ENCODE measurements at places on chromosomes 4 and X.
A peak's percentile ranks its signal among the peaks of the same experiment; 100 is the strongest.

DNA sequence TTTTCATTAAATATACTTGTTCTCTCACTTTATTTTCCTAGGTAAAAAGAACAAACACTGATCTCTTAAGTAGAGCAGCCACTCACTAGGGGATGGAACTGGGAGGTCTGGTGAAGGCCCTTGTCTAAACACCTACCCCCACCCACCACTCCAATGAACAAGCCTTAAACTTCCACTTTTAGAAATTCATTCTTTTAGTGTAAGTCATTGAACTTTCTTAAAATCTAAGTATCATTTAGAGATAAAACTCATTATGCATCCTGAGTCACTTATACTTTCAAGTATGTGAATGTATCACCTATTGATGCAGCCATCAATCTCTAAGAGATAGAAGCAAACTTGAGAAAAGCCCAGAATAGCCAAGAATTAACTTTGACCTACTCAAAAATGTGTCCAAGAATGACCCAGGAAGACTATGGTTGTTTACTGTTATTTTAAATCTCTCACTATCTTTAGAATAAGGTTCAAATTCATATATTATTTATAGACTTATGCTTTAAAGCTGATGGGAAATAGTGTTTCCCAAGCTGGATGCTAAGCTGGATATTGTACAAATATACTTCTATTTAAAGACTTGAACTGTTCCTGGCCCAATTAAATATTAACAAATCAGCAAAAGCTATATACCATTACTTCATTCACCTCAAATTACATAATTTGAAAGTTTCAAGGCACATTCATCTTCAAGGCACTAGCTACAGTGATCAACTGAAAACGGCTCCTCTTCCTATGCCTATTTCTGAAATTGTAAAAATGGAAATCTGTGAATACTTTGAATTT is 49.5 kb downstream of the CAMK2D start:
- DNase-seq: no peak

DNA sequence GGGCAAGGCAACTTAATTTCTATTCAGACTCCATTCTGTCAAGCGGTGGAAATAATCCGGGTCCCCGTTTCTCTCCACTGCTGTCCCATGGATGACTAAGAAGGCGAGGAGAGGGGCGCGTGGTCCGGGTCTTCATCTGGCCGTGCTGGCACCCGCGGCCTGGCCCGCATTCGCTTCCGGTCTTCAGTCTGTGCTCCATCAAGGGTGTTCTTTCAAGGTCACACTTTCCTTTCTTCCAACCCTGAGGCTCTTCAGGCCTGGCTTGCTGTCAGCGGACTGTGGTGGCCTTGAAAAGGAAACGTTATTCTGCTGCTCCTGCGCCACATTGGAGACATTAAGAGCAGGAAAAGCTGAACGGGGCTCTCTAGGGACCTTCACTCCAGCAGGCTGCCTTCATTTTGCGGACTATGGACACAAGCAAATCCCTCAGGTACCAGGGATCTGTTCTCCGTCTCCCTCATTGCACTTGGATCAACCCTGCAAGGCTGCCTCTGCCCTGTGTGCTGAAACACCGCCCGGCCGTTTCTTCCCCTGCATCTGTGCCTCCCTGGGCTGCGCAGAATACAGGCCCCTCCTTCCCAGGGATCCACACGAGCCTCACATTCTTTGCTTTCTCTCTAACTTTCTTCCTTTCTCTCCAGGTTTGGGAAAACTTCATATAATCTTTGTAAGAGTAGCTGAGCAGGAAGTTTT is 5.7 kb upstream of the SLC25A4 start:
- no peak for DNase-seq

DNA sequence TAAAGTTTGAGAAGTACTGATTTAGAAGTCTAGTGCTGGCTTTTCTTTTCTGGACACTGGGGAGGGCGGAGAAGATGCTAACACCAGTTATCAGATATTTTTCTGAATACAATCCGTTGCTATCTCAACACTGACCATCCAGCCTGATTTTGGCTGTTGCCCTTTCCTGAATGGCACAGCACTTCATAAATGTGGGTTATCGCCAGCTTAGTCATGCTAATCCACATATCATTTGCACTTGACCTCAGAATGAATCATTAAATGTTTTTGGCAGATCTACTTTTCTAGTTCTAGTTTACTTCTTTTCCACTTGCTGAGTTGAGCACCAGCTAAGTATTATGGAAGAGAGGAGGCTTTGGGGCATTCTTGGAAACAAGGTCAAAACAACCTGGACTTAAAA is 60.8 kb upstream of the ESX1 start:
- no peak for DNase-seq

DNA sequence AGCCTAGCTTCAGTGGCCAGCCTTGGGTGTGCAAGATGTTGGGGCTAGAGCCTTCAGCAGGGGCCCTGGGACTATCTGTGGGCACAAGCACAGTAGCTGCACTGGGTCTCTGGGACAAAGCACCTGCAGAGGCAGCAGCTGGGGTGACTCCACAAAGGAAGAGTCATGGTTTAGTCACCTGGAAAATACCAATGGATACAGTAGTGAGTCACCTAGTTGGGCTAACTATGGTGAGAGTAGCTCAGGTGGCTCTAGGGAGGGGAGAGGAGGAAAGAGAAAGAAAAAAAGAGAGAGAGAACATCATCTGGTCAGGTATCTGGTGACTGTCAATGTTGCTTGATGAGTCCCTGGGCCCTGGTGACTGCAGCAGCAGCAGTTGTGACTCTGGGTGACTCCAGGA is 72.9 kb upstream of the SPIN4 start:
- DNase-seq: no peak

GRCh38 chr4:121239951-121240350 is 75.8 kb upstream of the TNIP3 start:
- no peak for DNase-seq

- DNase-seq: no peak
Measured at GRCh38 chr4:75189711-75190335, 256.9 kb downstream of the PARM1 start.

GRCh38 chrX:45614853-45615252 is 414.2 kb upstream of the DIPK2B start:
- no peak for DNase-seq

DNA sequence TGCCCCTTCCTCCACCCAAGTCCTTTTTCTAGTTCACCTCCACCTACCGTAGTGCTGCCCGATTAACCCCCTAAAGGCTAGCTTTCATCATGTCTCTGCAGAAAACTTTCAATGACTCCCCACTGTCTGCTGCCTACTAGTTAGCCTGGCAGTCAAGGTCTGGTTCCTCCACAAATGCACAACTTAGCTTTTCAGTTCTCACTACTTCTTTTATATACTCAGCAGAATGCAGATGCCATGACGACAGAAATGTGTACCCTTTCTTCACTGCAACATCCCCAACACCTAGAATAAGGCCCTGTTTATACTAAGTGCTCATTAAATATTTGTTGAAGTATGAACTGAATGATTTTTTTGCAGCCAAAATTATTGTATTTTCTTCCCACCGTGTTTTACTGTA is 30.9 kb upstream of the RASGEF1B start:
- no peak for DNase-seq

DNA sequence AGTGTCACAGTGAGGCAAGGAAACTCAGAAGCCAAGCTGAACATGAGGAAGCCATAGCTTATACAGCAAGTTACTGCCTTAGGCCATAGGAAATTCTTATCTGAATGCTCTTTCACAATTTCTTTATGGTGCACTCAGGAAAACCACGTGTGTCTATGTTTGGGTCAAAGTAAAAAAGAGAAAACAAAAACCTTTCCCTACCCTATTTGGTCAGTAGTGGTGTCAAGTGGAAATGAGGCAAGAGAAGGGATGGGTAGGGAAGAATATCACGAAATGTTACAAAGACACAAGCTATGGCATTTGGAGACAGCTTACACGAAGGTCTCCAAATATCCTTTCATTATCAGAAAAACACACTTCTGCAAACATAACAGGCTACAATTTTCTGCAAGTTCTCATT is 83.4 kb upstream of the INPP4B start:
- DNase-seq: no peak

- DNase-seq: peak; percentile 18
Measured at GRCh38 chrX:9873952-9874351, 87.7 kb downstream of the SHROOM2 start.

DNA sequence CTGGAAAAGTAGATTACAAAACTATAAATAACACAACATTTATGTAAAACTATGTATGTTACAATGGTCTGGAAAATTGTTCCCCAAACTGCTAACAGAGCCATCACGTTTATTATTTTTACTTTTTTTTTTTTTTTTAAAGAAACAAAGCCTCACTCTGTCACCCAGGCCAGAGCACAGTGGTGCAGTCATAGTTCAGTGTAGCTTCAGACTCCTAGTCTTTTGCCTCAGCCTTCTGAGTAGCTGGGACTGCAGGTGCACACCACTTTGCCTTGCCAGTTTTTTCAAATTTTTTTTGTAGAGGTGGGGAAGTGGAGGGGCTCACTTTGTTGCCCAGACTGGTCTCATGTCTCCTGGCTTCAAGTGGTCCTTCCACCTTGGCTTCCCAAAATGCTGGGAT is 180.1 kb upstream of the SPRY1 start:
- DNase-seq: peak; percentile 67

DNA sequence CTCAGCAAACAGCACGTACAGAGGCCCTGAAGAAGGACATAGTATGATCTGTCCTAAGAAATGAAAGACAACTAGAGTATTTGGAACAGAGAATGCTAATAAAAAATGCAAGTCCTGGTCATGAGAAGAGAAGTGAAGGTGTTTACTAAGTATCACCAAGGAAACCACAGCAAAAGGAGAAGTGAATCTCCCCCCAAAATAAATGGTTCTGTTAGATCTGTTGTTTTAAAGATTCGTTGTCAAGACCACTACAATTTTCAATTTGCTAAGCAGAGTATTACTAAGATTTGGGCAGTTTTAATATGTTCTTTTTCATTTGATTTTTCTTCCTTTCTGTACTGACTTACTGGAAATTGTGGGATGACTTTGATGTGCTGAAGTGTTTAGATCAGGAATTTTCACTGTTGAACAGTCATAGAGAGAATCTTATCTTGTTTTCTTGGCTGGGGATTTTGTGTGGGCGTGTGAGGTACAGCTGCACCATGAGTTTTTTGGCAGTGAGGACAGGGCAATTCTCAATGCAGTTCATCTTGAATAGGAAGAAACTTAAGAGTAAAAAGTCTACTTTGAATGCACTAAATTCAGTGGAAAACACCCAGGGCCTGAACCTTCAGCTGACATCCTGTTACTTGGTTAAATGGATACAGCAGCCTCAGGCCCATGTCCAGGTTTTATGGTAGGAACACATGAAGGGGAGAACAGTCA is 132.2 kb downstream of the STIM2 start:
- no peak for DNase-seq

DNA sequence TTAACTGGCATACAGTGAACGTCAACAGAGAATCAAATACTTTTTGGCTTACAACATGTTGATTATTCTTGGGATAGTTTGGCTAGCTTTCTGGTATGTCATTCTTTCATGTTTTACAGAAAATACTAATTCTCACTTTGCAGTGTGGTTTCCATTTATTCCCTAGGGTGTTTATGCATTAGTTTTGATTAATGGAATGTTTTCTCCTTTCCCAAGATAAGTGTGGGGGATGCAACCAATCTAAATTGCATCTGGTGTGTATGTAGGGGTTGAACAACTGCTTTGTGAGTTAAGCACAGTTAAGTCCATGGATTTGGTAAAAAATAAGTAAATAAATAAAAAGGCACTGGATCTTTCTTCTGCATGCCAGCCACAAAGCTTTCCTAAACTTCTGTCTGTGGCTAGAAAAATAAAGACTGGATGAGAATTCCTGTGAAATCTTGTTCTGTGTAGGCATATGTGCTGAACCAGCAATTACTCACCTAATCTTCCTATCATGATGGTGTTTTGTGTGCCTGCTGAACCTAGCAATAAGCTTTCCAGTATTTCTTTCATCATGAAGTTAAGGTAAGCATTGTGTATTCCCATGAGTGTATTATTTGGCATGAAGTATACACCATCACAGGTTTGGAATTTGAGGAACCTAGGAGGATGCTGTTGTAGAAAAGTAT is 50.6 kb upstream of the TENM3 start:
- no peak for DNase-seq

DNA sequence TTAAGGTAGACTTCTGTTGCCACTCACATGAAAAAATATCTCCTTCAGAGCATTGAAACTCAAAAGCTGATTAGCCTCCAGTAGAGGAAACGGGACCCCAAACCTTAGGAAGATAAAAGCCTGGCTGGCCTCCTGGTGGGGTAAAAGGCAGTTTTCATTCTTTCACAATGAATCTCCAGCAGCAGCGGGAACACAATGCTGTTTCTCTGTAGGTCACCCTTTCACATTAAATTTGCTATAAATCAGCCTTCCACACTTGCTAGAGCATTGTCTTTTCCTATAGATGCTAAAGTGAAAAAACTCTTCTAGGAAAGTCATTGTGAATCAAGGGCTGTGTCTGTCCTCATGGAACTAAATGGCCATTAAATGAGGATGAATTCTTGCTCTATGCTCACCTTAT is 207.3 kb upstream of the MAGEB2 start:
- DNase-seq: no peak

DNA sequence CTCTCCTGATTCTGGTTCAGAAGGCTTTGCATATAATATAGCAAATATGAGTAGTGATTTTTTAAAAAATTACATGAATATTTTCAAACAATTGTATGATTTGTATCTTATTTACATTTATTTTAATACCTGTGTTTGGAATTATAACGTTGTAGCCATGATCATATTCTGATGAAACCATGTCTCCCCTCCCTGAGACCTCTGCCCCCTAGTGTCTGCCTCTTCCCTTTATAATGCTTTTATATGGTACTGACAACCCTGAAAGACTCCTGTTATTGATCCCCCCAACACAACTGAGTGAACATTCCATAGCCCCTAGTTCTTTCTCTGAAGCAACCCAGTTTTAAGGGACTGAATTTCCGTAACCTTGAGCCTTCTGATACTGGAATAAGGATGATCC is 187.4 kb downstream of the SOX3 start:
- no peak for DNase-seq

- no peak for DNase-seq
Measured at GRCh38 chrX:42119076-42119475, 195.7 kb upstream of the CASK start.

- DNase-seq: no peak
Measured at GRCh38 chr4:6571608-6572007, 3.4 kb upstream of the MAN2B2 start.

DNA sequence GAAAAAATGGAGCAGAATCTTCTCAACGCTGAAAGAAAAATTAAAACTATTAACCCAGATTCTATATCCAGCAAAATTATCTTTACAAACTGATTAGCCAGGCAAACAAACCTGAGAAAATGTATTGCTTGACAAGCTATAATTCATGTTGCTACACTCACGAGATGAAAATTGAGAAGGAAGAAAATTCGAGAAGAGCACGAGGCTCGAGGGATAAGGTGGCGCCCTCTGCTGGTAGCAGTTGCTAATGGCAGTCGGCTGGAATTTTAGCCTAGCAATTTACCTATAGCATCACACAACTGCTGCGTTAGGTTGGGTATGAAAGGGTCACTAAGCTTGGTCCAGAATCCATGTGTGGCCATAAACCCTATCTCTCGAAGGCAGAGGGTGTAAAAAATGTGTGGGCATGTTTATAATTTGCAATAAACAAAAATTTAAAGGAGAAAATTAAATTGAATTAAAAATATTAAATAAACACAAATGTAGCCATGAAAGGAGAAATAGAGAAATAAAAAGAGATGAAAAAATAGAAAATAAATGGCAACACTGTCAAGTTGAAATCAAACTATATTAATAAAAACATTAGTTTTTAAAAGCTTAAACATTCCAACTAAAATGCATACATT is 126.6 kb downstream of the PPP4R3C start:
- DNase-seq: no peak

- DNase-seq: no peak
Measured at GRCh38 chrX:136344320-136344719, 43.6 kb downstream of the ADGRG4 start.
